ENCODE measurements at places on chromosomes 16 and 17.

DNA sequence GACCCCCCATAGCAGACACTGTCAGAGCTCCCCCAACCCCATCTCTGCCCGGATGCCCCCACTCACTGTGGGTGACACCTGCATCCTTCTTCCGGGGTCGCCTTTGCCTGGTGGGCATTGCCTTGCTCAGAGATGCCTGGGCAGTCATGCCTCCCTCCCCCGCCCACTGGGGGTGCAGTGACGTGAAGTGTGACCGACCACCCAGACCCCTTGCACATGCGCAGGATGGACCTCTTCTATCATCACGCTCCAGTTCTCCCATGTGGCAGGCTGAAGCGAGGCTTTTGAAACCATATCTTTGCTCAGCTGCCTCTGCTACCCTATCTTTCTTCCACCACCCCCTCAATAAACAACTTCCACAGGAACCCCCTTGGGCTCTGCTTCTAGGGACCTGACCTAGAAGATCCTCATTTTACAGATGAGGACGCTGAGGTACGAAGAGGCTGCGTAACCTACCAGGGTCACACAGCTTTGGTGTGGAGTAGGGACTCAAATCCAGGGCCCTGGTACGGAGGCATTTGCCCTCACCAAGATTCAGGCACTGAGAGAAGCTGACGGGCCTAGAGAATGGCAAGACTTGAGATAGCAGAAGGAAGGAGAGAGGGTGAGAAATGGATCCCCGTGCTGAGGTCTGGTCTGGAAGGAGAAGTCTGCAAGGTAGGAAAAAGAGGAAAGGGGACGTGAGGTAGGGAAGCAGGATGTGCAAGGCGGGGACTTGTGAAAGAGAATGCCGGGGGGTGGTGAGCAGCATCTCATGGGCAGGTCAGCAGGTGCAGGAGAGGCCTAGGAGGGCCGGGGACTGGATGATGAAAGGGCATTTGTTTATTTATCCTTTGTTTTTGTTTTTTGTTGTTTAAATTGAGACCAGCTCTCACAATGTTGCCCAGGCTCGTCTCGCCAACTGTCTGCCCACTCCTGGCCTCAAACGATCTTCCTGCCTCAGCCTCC is 14.4 kb downstream of the NLRC5 start:
- no peak for DNase-seq

DNA sequence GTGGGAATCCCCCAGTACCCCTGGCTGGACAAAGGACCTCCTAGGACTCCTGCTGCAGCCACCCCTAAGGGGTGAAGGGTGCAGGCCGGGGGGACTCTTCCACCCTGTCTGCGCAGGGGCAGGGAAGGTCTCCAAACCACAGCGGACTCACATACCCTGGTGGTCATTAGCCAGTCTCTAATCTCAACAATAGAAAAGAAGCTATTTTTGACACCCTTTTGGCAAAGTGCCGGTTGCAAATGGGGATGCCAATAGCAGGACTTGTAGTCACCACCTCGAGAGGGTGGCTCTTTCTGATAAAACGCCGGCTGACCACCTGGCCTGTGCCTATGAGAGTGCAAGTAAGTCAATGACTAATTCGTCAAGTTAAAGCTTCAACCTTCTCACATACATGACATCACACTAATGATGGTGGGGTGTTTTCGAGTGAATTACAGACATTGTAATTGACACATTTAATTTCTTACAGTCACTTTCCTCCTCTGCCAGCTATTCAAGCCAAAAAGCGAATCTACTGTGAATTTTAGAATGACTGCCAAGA is 23.1 kb upstream of the DNAH17 start:
- no peak for DNase-seq

GRCh38 chr16:24694931-24695330 is 34.5 kb upstream of the TNRC6A start:
- DNase-seq: no peak

GRCh38 chr16:19304750-19305149 is 19.2 kb downstream of the CLEC19A start:
- no peak for DNase-seq

- peak; percentile 88 for DNase-seq
Measured at GRCh38 chr17:65556014-65556909, 5.2 kb downstream of the AXIN2 start.

DNA sequence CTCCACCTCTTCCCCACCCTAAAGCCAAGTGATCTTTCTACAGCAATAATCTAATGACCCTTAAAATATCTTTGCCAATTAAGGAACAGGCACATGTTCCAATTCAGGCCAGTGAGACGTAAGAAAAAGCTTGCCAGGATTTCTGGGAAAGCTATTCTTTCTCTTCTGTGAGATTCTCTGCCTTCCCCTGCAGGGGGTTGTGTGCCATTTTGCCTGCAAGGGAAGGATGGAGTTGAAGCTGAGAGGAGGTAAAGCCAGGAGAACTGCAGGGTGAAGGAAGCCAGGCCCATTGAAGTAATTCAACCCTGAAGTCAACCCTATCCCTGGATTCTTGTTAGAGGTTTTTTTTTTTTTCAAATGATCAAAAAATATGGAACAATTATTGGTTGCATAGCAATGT is 9.0 kb upstream of the LPO start:
- no peak for DNase-seq

DNA sequence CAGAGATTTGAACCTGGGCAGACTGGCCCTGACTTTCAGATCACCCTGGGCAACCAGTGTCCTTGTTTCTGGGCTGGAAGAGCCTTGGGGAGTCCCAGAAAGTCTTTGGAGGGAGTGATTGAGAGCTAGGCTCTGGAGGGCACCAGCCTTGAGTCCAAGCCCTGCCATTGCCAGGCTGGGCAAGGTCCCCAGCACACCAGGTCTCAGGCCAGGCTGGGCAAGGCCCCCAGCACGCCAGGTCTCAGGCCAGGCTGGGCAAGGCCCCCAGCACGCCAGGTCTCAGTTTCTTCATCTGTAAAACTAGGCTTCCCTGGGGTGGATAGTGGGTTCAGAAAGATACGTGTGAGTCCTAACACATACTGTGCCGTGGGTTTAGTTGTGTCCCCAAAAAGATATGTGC is 135.0 kb downstream of the IRF8 start:
- no peak for DNase-seq

DNA sequence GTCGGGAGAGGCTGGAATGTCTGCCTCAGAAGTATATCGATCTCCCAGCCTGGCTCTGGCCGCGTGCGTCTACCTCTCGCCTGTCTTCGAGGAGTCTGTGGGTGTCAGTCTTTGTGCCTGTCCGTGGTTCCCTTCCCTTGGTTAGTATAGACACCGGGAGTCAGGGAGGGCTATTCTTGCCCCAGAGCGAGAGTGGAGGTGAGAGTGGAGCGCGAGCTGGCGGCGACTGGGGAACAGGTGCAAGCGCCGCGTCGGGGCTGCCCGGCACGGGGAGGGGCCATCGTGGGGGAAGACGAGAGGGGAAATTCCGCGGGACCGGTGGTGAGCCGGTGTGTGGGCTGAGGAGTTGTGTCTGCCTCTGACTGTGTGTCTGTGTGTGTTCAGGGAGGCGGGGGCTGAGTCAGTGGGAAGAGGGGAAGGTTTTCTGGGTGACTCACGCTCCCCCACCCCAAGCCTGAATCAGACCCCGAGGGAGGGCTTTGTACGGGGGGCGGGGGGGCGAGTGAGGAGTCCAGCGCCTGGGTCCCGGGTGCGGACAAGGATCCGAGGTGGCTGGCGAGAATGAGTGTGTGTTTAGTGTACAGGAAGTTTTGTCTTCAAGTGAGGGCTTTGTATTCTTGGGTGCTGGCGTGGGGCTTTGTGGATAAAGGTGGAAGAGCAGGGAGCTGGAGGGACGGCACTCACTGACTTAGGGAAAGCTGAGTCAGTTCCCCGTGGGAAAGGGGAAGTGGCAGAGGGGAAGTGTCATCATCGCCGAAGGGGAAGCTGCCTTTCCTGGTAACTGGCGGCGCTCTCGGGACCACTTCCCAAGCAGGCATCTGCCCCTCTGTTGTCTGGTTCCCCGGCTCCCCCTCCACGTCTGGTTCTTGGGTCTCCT is 8.6 kb downstream of the KDM6B start:
- DNase-seq: peak; percentile 92

GRCh38 chr17:265718-266117 is 84.3 kb upstream of the DOC2B start:
- DNase-seq: no peak

GRCh38 chr17:71689782-71690181 is 431.0 kb upstream of the SOX9 start:
- DNase-seq: no peak

DNA sequence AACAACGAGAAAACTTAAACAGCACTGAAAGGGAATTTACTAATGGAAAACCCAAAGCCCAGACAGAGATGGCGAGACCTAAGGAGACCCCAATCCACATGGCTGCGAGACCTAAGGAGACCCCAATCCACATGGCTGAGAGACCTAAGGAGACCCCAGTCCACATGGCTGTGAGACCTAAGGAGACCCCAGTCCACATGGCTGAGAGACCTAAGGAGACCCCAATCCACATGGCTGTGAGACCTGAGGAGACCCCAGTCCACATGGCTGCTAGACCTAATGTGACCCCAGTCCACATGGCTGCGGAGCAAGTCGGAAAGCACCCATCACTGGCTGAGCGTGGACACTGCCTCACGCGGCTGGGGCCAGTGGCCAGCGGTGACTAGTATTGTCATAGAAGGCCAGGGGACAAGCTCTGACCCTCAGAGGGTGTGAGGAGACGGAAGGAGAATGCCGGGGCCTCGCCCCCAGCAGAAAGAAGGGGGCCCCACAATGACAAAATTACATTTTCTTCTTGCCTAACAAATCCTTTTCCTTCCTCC is 241.8 kb downstream of the C16orf95 start:
- DNase-seq: no peak

Measured in stimulated activated CD8-positive, alpha-beta memory T cell treated with anti-CD3 and anti-CD28 coated beads, Interleukin-4, amount 100 ng/mL, for 1 hour (primary cell).